ENCODE measurements at places on chromosomes 11 and 22.

DNA sequence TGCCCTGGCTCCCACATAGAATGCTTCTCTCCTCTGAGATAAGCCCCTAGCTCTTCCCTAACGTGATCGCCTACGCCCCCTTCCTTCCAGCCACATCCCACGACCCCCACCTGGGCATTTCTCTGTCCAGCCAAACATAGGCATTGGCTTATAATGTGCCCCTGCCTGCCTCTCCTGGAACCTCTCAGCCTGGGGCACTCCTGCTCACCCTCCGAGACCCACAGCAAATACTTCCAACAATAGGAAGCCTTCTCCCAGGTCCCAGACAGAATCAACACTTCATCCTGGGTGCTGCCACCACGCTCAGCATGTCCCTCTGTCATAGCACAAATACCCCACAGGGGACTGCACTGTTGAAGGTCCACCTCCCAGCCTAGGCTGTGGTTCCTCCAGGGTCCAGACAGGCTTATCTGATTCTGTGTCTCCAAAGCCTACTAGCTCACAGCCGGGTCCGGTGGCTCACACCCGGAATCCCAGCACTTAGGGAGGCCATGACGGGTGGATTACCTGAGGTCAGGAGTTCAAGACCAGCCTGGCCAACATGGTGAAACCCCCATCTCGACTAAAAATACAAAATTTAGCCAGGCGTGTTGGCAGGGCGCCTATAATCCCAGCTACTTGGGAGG, 24.2 kb upstream of the TMPRSS4 start:
- no peak for DNase-seq

- DNase-seq: no peak
Observed at GRCh38 chr11:69908511-69909220, 89.5 kb upstream of the FGF3 start.

DNA sequence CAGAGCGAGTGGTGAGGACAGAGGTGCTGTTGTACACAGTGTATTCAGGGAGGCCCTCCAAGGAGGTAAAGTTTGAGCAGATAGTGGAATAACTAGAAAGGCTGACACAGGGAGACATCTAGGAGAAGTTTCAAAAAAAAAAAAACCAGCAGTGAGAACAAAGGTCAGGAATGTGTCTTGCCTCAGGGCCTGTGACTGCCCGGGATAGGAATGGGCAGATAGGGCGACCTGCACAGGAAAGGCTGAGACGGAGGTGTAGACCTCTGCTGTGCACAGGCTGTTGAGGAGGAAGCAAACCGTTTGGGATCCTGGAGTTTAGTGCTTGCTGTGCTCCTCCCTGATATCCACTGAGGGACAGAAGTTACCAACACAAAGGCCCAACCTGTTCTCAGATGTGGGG, 406.5 kb upstream of the B3GAT1 start:
- no peak for DNase-seq

DNA sequence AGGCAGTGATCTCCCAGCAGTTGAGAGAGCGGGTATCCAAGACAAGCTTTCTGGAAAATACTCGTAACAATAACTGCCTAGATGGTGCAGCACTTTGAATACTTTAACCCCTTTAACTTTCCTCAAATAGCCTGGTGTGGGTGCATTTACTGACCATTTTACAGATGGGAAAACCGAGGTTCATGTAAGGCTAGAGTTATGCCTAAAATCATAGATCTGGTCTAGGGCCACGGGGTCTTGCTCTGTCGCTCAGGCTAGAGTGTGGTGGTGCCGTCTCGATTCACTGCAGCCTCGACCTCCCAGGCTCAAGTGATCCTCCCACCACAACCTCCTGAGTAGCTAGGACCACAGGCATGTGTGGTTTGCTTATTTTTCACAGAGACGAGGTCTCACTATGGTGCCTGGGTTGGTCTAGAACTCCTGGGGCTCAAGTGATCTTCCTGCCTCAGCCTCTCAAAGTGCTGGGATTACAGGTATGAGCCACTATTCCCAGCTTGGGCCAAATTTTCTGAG, 269.2 kb upstream of the SYN3 start:
- no peak for DNase-seq

DNA sequence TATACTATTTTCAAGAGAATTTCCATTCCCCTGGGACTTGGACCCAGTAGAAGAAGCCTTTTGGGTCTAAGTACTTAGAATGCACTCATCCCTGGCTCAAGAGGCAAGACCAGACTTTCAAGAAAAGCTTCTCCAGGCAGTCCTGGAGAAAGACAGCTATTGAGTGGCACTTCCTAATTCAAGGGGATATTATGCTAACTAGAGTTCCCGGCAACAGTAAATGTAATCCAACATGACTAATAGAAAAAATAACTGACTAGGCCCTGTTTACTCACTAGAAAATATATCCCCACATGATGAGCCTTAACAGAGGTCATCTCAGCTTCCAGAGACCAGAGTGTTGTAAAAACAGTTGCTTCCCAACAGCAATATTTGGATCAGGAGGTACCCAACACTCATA, 47.2 kb upstream of the AKIP1 start:
- DNase-seq: no peak

GRCh38 chr11:78876676-78877075, 302.0 kb upstream of the NARS2 start:
- no peak for DNase-seq

DNA sequence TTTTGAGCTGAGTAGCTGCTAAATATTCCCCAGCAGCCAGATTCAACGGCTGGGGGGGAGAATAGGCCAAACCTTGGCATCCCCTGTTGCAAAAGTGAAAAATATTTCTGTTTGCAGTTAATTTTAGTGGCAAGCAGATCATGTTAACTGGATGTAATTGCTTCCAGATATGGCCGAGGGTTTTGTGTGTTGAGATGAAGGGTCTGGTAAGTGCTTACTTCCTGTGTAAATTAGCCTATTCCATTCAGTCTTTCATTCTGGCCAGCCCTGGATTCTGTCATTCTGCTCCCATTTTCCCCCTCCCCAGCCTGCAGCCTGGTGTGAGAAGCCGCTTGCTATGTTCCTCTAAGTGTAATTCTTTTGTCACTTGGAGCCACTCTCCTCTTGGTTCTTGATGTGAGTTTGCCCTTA, 17.4 kb downstream of the ZBTB16 start:
- DNase-seq: no peak

GRCh38 chr22:38103641-38104040, 6.8 kb downstream of the BAIAP2L2 start:
- no peak for DNase-seq

DNA sequence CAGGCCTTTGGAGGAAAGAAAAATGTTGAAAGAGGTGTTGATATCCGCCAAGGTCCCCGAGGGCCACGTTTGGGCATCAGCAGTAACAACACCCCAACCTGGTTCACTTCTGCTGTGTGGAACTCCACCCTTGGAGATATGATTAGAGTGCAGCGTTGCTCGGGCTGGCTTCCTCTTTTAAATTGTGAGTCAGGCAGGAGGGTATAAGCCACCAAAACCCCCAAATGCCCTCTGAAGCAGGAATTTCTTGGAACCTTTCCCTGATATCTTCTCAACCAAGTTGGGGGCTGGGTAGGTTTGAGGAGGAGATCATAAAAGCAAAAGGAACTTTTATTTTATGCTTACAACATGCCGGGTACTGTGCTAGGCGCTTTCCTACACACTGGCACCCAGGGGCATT, 6.4 kb upstream of the C11orf96 start:
- no peak for DNase-seq

DNA sequence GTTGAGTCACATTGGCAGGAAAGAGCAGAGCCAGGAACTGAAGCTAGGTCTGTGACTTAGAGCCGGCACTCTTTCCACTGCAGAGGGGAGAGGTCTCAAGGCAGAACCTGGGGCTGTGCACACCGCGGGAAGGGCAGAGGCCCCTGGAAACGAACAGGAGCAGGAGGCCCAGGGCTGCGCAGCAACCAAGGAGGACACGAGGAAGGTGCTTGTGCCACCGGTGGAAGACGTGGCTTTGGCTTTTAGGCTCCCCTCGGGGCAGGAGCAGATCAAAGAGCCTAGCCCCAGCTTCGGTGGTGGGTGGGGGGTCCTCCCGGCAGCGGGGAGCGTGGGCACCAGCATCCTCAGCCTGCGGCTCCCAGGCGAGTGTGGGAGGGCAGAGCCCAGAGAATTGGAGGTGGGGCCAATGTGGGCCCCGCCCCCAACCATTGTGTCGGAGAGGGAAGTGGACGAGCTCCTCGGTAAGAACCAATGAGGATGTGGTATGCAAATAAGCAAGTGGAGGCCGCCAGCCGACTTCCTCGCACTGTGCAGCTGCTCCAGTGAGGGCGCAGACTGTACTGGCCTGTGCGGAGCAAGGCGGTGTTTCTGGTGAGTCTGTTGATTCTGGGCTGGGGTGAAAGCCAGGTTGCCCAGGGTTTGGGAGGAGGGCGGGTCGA, at the start of gene CCDC116:
TSS of gene CCDC116 (plus strand) at position 524 of the 659 bp plus-strand sequence. CDS start 422 bp downstream, outside the sequence.
- DNase-seq: no peak

- DNase-seq: no peak
Observed at GRCh38 chr11:92717240-92717639, 252.2 kb upstream of the MTNR1B start.

DNA sequence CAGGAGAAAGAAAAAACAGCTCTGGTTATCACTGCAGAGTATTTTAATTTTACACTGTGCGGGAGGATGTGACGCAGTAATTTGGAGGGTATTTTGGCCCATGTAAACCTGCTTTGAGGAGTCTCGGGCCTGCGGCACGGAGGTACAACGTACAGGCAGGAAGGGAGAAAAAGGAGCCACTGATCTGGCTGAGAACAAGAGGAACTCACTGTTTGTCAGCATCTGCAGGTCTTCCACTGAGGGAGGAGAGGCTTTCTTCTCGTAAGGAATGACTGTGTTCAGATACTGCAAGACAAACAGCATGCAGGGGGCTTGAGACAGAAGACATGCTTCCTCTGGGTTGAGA, 44.0 kb downstream of the FEZ1 start:
- no peak for DNase-seq

DNA sequence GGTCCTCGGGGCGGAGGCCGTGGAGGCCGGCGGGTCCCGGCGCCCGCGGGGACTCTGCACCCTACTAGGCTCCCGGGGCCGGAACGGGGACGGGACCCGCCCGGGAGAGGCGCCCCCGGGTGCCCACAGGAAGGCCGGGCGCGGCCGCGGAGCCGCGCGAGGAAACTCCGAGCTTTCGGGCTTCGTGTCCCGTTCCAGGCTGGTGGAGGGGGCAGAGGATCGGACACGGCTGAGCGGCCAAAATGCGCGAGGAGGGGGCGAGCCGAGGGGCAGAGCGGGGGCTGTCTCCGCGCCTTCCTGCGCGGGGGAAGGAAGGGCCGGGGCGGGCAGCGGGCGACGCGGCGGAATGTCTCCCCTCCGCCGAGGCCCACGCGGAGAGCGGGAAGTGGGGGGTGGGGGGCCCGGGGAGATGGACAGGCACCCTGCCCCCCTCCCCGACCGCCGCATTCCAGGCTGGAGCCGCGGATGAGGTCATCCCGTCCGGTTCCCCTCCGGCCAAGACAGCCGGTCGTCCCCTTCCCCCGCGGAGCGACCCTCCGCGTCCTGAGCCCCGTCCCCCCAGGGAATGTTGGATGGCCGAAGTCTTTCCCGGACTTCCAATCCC, 430 bp downstream of the CDC42EP1 start:
- DNase-seq: no peak

DNA sequence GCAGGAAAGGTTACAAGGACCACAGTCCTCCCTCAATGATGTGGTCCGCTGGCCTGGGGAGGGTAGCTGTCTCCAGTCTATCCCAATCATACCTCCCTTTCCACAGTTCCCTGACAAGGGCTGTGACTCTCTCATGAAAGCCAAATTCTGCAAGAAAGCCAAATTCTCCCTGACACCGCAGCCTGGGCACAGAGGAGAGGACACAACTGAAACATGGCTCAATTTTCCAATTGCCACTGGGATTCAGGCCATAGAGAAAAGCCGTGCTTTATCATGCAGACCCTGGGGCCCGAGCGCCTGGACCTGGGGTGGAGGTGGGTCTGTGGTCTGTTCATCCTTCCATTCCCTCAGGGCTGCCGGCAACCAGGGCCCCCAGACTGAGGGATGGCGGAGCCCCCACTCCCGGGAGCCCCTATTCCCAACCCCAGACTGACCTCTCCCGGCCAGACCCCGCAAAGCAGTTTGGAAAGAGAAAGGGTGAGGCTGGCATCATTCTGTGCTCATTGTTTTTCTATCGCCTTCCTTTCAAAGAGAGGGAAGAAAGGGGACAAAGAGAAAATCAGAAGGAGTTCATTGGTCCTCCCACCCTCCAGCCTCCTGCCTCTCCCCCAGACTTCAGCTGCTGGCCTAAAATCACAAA, 239.5 kb downstream of the BUD13 start:
- DNase-seq: no peak

DNA sequence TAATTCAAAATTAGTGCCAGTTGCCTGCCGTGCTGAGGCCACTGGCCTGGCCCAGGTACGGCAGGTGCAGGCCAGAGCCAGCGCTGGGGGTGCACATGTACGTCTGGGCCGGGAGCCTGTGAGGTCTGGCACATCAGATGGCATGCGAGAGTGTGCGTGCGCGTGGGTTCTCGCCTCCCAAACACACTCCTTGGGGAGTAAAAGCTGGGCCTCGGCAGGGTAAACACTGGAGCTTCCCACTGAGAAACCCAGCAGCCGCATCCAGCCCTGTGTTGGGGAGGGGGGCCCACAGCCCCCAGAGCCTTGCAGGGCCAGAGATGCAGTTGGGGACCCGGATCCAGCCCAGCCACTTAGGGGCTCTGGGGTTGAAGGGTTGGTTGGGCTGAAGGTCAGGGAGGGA, 37.8 kb downstream of the FLRT1 start:
- DNase-seq: no peak

- DNase-seq: no peak
Observed at GRCh38 chr22:30602049-30602448, 4.9 kb upstream of the TCN2 start.

- no peak for DNase-seq
Observed at GRCh38 chr11:18773104-18773503, 18.5 kb downstream of the PTPN5 start.

GRCh38 chr11:30206249-30206996, 24.4 kb upstream of the FSHB start:
- no peak for DNase-seq

DNA sequence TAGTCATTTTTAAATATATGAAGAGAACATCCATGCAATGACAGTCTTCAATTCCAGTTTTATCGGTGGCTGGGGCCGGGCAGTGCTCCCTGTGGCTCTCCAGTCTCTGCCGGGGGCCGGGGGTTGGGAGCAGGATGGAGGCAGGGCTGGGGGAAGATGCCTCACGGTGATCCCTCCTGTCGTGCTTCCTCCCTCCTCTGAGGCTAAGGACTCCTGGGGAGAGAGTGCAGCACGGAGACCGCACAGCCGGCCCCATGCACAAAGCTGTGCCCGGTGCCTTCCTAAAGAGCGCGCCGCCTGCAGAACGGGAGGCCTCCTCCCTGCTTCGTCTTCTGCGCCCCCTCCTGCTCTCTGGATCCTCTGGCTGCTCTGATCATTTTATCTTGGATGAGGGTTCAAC, 20.5 kb downstream of the GAL start:
- no peak for DNase-seq

- DNase-seq: no peak
Observed at GRCh38 chr11:68840661-68841653, 759 bp downstream of the CPT1A start.

- DNase-seq: no peak
Observed at GRCh38 chr11:19818619-19819018, 106.0 kb downstream of the NAV2 start.

- no peak for DNase-seq
Observed at GRCh38 chr22:33329398-33329797, 271.2 kb upstream of the SYN3 start.

- no peak for DNase-seq
Observed at GRCh38 chr22:46614025-46614931, 5.9 kb upstream of the GRAMD4 start.

- no peak for DNase-seq
Observed at GRCh38 chr11:64234647-64235379, 429 bp downstream of the VEGFB start.

- DNase-seq: peak; percentile 33
Observed at GRCh38 chr11:27456140-27456794, 16.3 kb downstream of the LGR4 start.
